AG10803 (cell line): ENCODE measurements at places on chromosomes 2 and 18.
A peak's percentile ranks its signal among the peaks of the same experiment; 100 is the strongest.

DNA sequence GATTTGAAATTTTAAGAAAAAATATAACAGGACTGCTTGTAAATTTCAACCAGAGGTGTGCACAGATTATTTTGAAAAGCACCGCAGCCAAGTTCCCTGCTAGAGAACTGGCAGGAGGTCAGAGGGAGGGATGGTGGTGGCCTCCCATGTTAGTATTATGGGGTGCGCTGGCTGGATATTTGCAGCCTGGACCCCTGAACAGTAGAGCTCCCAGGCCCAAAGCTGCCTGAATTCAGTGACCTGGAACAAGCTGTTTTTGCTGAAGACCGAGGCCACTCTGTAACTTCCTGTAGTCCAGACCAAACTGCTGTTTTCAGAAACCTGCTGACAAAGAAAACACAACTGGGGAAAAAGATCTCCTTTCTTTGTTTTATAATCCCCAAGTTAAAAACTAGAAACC, 314.3 kb downstream of the TNS1 start:
- DNase-seq: no peak

GRCh38 chr2:19575641-19576040, 217.2 kb upstream of the OSR1 start:
- DNase-seq: peak; percentile 75

DNA sequence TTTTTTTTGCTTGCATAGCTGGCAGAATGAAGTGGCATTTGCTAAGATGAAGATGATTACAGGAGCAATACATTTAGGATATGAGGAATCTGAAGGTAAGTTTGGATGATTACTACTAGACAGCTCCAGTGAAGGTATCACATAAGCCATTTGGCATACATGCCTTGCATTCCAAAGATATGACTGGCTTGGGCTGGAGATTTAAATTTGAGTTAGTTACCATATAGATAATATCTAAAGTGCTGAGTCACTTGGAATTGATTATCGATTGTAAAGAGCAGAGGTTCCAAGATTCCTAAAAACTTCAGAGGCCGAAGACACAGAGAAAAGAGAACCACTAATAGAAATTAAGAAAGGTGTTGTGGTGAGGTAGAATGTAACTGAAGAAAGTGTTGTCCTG, 1026.4 kb downstream of the DSC3 start:
- DNase-seq: no peak

DNA sequence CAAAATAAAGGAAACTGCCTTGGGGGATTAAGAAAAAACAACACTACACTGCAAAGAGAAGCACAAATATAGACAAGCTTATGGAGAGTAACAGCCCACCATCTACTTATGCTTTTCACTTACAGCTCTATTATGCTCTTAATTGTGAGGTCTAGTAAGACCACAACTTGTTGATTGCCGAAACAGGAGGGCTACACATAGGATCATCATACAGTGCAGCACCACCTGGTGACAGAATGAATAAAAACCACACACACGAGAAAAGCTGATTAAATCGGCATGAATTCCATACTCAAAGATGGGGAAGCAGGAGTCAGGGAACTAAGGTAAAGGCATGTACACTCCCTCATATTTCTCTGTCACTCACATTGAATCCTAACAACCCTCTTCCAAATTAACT, 259.2 kb downstream of the IKZF2 start:
- peak; percentile 48 for DNase-seq

- peak; percentile 39 for DNase-seq
Measured at GRCh38 chr2:199830531-199830930, 20.5 kb downstream of the FTCDNL1 start.

DNA sequence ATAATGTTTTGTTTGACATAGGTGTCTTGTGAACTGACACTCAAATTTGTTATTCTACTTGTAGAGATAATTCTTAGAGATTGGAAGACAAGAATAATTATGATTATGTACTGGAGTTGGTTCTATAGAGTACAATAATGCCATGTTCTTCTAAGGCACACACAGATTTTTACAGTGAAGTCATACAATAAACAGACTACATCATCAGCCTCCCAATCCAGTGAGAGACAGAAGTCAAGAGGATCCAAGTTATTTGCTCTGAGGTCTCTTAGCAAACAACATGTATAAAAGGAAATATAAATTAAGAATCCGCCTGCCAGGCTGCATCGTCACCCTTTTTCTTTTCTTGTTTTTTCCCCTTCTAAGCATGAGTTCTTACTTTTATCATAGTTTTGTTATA, 613.5 kb upstream of the SETBP1 start:
- DNase-seq: no peak

GRCh38 chr2:240353944-240354343, 81.5 kb upstream of the GPC1 start:
- DNase-seq: no peak
